Stimulated activated CD8-positive, alpha-beta memory T cell treated with anti-CD3 and anti-CD28 coated beads, Interleukin-7, amount 100 ng/mL, for 1 hour (primary cell): ENCODE measurements at places on chromosomes 3 and 15.

DNA sequence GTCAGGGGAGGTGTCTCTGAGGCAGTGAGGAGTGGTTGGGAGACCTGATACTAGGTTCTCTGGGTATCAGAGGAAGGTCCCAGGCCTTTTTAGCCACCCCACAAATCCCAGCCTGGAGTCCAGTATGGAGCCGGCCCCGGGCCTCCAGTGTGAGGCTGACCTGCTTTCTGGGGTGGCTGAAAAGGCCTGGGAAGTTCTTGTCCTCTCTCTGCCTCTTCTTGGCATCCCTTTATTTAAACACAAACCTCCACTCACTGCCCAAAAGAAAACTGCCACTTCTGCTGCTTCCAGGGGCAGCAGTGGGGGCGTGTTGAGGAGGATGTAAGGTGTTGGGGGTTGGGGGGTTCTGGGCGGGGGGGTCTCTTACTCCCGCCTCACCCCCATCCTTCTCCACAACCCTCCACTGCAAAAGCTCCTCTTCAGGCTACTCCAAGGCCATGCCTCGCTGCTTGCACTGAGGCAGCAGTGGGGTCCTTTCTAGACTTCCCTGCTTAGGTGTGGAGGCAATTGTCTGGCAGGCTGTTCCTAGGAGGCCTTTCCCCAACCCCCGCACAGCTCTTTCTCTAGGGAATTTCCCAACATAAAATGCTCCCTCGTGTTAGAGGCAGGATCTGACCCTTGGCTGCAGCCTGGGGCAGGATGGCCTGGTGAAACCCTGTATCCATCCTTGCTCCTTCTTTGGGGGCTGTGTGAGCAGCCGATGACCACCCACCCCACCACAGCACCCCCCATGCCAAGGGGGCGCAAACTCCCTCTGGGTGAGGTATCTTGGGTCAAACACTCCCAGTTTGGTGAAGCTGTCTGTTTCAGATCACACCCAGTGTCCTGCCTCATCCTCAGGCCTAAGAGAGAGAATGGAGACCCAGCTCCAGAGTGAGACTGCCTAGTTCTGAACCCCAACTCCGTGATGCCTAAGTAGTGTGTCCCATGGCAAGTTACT is 12.1 kb upstream of the RAD18 start:
- DNase-seq, result no peak

GRCh38 chr15:89526181-89526580 is 29.8 kb upstream of the RHCG start:
- no peak for DNase-seq

- DNase-seq, result no peak
Measured at GRCh38 chr3:108315767-108316301, 19.5 kb downstream of the HHLA2 start.

GRCh38 chr3:55362210-55362960 is 124.7 kb downstream of the WNT5A start:
- DNase-seq, result no peak

- DNase-seq, result no peak
Measured at GRCh38 chr3:164375995-164376394, 702.3 kb downstream of the SI start.

DNA sequence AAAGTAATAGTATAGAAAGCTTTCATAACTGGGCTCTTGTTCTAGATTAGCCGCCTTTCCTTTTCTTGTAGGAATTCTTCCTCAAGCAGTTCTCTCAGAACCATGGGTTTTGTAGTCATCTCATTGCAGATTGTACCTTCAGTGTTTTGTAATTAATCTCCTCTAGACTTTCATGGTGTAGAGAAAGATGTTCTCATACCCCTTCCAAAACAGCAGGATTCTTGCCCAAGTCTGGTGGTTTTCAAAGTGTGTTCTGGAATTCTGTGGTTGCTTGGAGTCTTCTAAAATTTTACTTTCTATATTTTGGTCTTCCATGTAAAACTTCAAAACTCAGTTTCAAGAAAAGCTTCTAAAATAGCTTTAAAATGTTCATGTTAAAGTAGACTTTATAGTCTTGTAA is 293.8 kb downstream of the PTPRG start:
- no peak for DNase-seq

DNA sequence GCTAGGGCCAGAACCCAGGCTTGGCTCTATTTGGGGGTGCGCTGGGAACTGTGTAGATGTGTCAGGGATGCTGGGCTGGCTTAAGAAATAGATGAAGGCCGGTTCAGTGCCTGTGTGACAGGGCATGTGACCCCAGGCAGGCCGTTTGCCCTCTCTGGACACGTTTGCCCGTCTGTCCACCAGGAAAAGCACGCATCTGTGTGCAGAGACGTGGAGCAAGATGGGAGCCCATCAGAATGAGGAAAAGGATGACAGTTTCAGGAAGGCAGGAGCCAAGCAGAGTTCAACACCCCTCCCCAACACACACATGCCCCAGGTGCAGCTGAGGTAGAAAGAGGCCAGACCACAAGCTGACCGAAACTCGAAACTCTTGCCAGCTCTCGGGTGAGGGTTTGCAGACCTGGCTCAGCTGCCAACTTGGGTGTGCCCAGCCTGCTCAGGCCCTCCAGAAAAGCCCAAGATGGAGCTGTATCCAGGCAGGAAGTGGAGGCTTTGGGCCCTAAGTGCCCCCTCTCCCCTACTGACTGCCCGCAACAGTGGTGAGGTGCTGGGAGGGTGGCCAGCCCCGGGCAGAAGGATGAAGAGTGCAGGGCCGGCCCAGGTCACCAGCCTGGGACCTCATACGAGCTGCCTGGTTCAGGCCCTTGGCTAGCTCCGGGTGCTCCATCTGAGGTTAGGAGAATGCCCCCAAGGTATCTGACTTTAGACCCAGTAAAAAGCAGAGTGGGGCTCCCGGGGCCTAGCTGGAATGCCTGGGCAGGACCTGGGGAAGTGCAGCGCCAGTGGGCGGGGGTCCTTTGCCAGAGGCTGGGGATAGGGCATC is 10.2 kb upstream of the MESP1 start:
- no peak for DNase-seq

DNA sequence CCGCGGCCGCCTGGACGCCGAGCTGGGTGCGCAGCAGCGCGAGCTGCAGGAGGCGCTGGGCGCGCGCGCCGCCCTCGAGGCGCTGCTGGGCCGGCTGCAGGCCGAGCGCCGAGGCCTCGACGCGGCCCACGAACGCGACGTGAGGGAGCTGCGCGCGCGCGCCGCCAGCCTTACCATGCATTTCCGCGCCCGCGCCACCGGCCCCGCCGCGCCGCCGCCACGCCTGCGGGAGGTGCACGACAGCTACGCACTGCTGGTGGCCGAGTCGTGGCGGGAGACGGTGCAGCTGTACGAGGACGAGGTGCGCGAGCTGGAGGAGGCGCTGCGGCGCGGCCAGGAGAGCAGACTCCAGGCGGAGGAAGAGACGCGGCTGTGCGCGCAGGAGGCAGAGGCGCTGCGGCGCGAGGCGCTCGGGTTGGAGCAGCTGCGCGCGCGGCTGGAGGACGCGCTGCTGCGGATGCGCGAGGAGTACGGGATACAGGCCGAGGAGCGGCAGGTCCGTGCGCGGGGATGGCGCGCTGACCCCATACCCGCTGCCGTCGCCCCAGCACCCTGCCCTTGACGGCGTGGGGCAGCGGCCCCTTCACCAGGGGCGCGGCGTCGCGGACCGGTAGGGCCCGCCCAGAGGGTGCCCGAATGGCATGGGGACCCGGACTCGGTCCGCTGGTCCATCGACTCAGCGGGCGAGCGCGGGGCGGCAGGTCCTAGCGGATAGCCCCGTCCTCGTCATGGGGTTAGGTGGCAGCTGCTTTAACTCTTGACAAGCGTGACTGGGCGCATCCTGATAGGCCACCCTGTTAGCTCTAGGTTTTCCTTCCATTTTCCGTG is 848 bp downstream of the SYNM start:
- DNase-seq, result no peak

DNA sequence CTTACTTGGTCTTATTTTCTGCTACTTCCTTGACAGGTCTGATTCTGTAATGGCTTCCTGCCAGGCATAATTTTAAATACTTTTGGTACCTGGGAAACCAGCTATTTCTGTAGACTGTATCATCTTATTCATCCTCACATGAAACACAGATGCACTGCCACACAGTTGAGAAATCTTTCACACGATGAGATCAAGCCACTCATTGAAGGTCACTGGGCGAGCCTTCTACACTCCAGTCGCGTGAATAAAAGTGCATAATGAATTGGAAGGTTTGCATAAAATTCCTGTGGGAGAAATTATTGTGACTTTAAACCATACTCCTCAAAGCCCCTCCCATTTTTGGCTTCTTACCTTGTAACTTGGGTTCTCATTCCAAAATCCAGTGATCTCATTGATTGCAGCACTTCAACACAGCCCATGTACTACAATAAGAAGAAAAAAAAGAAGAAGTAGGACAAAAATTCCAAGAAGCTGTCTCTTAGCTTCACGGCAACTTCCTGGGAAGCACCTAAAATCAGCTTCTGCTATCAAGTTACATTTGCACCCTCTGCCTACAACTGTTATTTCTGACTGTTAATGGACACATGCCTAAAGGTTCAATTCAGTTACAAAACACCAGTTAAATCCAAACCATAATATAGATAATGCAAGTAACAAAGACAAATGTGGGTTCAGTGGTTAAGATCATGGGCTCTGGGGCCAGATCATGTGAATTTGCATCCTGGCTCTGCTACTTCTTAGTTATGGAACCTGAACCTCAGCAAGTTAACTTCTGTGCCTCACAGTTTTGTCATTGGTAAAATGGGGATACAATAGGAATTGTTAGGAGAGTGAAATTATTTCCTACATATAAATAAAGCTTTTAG is 39.0 kb downstream of the SHC4 start:
- DNase-seq, result no peak

- DNase-seq, result peak; percentile 22
Measured at GRCh38 chr3:5016211-5017161, 37.2 kb downstream of the BHLHE40 start.

- DNase-seq, result no peak
Measured at GRCh38 chr3:69880069-69880640, 119.4 kb upstream of the SAMMSON start.

DNA sequence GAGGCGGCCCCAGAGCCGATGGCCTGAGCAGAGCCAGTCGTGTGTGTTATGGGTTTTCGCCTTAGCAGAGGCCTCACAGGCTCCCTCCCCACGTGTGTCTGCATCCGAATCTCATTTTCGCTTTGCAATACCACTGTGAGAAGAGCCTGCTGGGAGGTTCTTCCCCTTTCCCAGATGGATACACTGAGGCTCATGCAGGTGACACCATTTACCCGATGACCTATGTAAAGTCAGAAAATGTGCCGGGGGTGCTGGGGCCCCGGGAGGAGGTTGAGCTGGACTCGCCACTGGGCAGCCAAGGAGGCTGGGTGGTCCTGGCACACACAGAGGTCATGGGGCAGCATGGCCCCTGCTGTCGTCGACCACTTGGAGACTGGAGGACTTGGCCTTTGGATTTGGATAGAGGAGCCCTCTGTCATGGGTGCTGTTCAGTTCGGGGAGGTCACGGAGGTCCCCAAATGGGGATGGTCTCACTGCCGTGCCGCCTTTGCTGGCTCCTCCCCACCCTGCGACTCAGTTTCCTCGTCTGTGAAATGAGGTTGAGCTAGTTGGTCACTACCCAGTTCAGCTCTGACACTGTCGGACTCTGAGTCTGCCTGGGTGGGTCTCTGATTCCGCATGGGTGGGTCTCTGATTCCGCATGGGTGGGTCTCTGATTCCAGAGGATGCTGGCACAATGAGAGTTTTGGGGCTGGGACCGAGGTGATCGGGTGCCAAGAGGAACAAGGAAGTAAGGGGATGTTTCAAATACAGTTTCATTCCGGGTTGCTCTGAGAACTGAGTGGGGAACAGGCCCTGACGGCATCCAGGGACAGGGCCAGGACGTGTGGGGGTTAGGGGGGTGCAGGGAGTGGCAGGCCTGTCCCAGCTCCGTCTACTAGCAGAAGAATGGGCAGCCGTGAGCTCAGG is 23.2 kb upstream of the MUC4 start:
- DNase-seq, result no peak

- no peak for DNase-seq
Measured at GRCh38 chr15:39564972-39565665, 15.8 kb upstream of the THBS1 start.

GRCh38 chr3:31968369-31968926 is 12.6 kb downstream of the OSBPL10 start:
- no peak for DNase-seq

DNA sequence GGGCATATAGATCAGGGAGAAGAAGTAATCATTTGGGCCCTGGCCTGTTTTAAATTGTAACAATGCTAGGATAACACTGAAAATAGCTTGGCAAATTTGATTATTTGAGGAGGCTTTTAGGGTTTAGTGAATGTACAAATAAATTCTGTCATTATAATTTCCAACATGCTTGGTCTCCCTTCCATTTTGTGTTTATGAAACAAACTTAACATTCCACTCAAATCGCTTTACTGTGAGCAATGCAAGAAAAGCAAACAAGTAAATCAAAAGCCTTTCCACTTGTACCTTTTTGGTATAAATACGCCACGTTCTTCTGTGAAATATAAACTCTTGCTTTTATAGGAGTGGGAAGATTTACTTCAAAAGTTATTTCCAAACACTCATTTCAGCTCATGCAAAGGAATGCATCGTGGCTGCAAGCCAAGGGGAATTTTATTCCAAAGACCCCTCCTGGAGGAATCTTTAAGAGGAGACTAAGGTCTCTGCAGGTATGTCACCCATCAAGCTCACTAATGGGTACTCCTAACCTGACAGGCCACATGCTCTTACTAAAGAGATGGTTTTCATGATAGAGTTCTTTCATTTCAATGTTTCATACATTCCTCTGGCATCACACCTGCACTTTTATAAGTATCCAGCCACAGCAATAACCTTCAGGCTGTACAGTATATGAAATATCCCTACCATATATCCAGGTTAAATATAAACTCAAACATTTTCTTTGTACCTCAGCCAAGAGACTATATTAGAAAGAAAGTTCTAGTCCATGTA is 115.2 kb downstream of the P3H2 start:
- no peak for DNase-seq

DNA sequence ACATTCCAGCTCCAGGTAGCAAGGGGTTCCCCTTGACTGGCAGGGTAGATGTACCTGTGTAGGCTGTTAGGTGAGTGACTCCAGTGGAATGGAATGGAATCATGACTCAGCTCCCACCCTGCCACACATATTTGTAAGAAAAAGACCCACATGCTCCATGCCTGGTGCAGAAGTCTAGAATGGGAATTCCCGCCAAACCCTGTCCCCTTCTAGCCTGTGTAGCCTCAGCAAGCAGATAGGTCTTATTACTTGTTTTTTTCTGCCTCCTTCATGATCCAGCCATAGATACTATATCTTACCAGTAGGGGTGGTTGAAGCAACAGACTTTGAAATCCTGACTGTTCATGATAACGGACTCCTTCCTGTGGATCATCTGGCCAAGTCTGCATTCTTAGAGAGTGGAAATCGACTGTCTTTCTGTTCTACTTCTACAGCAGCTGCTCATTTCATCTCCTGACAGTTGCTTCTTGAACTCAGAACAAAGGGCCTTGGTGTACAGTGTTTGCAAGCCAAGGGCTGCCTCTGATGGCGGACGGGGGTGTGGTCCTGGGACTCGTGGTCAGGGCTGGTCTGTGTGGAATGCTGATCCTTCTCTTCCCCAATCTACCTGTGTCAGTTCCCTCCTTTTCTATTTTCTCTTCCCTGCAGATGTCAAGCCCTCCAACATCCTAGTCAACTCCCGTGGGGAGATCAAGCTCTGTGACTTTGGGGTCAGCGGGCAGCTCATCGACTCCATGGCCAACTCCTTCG is 16.3 kb downstream of the SNAPC5 start:
- DNase-seq, result no peak

- DNase-seq, result no peak
Measured at GRCh38 chr3:55698831-55699230, 211.7 kb upstream of the WNT5A start.

GRCh38 chr3:101709126-101709525 is 15.3 kb upstream of the CEP97 start:
- no peak for DNase-seq

- no peak for DNase-seq
Measured at GRCh38 chr3:94221829-94222228, 159.0 kb downstream of the NSUN3 start.
